ENCODE measurements at places on chromosomes 7 and 10. TPM values are rescaled to one million over a fixed set of nuclear protein-coding genes. Genes with fewer than 3 reads are reported as not detected.

DNA sequence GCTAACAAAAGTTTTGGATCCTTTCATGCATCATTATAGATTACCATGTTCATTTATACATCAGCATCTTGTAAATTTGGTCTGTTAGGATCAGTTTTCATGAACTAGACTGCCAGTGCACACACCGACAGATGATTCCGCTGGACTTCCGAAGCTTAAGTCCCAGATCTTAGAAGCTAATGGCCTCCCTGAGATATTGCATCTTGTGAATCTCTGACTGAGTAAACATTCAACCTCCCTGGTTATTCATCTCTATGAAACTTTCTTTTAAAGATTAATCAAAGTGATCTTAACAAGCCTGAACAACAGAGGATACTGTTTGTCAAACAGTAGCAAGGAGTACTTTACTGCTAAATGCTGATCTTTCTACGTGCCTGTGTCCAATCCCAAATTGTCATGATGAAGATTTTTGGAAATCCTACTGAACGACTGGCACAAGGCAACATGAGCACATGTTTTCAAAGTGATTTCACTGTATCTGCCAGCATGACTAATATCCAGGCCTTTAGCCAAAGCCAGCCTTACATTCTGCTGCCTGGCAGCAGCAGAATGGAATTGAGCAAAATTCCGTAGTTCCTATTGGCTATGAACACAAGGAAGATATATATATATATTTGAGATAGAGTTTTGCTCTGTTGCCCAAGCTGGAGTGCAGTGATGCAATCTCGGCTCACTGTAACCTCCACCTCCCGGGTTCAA is 91.3 kb upstream of the ANK3 start:
- no peaks in the 10 kb centered on the region for H3K4me1 ChIP-seq
- no peak overlapping the region for H3K4me3 ChIP-seq
- DNase-seq = peak; percentile 40
- no peak overlapping the region for H3K27ac ChIP-seq
- peaks cover 8% of the 10 kb centered on the region for H3K27me3 ChIP-seq
- H3K36me3 ChIP-seq = no peaks in the 10 kb centered on the region

- H3K4me1 ChIP-seq = peaks cover 11% of the 10 kb centered on the region
- H3K27ac ChIP-seq = no peak overlapping the region
- H3K27me3 ChIP-seq = no peaks in the 10 kb centered on the region
- no peak overlapping the region for H3K4me3 ChIP-seq
These were observed 1.8 kb downstream of the ZNF248 start for GRCh38 chr10:37855636-37856035.

DNA sequence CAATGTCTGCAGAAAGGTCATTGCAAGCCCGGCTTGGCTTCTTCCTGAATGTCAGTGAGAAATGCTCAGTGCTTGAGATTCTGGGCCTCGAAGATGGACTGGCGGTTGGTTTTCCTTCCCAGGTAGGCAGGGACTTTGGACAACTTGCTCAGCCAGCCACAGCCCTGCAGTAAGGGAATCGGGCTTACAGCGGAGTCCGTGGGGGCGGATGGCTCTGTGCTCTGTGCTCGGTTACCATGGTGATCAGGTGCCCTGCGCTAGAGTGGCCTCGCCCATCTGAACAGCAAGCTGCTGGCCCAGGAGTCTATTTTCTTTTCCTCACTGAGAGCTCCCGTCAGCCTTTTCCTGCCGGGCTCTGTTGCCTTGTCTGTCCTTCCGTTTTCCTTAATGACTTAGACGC is 77.8 kb upstream of the SH2B2 start:
- H3K27ac ChIP-seq = no peak overlapping the region
- no peaks in the 10 kb centered on the region for H3K36me3 ChIP-seq
- no peak overlapping the region for H3K4me3 ChIP-seq
- DNase-seq = no peak
- no peaks in the 10 kb centered on the region for H3K4me1 ChIP-seq

GRCh38 chr7:4815609-4816418 is 40.4 kb downstream of the AP5Z1 start:
- H3K27me3 ChIP-seq = no peaks in the 10 kb centered on the region
- no peaks in the 10 kb centered on the region for H3K36me3 ChIP-seq
- H3K4me1 ChIP-seq = no peaks in the 10 kb centered on the region
- H3K4me3 ChIP-seq = no peak overlapping the region

GRCh38 chr10:61778137-61778536 is 115.4 kb downstream of the CABCOCO1 start:
- H3K36me3 ChIP-seq = no peaks in the 10 kb centered on the region
- H3K4me3 ChIP-seq = no peak overlapping the region
- no peaks in the 10 kb centered on the region for H3K4me1 ChIP-seq
- DNase-seq = no peak
- no peaks in the 10 kb centered on the region for H3K27me3 ChIP-seq

DNA sequence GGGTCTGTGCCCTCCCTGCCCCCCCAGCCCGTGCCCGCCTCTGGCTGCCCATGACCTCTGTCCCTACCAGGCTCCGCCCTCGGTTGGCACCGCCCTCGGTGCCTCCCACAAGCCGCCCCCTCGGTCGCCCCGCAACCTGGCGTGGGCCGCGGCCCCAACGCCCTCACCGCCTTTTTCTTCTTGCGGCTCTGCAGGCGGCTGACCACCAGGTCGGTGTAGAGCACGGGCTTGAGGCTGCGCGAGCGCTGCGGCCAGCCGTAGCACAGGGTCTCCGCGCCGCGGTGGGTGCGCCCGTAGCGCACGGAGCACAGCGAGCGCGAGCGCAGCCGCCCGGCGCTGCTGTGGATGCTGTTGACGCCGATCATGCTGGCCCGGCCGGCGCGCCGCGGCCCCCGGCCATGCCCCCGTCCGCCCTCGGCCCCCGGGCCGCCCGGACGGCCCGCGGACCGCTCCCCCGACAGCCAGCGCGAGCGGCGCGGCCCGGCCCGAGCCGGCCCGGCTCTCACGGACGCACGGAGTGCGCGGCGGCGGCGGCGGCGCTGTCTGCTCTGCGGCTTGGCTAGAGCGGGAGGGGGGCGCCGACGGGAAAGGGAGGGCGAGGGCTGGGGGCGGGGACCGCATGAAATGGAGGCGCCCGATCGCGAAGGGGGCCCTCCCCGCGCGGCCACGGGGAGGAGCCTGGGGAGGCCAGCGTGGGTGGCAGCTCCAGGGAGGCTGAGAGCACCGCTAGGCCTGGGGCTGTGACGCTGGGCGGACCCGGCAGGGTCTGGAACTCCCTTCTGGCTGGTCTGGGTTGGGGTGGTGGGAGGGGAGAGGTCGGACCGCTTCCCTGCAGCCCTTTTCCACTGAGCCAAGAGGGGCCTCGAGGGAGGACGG is 9.6 kb downstream of the PSD start:
- peaks cover 53% of the 10 kb centered on the region for H3K27me3 ChIP-seq
- H3K4me1 ChIP-seq = no peaks in the 10 kb centered on the region
- H3K27ac ChIP-seq = no peak overlapping the region
- no peak for DNase-seq

- DNase-seq = no peak
- no peak overlapping the region for H3K4me3 ChIP-seq
- no peak overlapping the region for H3K27ac ChIP-seq
- peaks cover 3% of the 10 kb centered on the region for H3K27me3 ChIP-seq
These were observed 42.8 kb downstream of the WNT2 start for GRCh38 chr7:117279931-117280557.

- H3K4me1 ChIP-seq = no peaks in the 10 kb centered on the region
- peaks cover 2% of the 10 kb centered on the region for H3K27me3 ChIP-seq
- H3K36me3 ChIP-seq = no peaks in the 10 kb centered on the region
- H3K27ac ChIP-seq = no peak overlapping the region
- no peak overlapping the region for H3K4me3 ChIP-seq
- DNase-seq = no peak
These were observed 33.5 kb downstream of the GCC1 start for GRCh38 chr7:127551941-127552340.

GRCh38 chr10:110912374-110912773 is 6.6 kb downstream of the BBIP1 start:
- H3K4me1 ChIP-seq = no peaks in the 10 kb centered on the region
- no peaks in the 10 kb centered on the region for H3K27me3 ChIP-seq
- no peaks in the 10 kb centered on the region for H3K36me3 ChIP-seq
- no peak overlapping the region for H3K4me3 ChIP-seq

DNA sequence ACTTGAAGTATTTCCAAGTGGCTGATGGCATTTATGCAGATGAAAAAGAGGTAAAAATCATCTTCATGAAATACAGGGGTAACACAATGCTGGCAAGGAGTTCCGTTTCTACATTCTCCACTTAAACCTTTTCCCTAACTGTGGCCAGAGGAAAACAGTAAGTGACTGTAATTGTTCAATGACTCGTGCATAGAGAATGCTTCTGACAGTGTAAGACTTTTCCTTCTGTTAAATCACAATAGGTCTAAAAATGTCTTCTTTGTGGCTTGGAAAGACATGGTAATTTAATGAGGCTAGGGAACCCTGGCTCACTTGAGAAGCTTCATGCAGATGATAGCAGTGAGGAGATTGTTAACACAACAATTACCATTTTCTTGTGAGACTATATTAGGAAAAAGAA is 50.3 kb upstream of the RSU1 start:
- no peak overlapping the region for H3K4me3 ChIP-seq
- no peak overlapping the region for H3K27ac ChIP-seq
- no peaks in the 10 kb centered on the region for H3K4me1 ChIP-seq
- H3K27me3 ChIP-seq = no peaks in the 10 kb centered on the region
- DNase-seq = peak; percentile 33
- H3K36me3 ChIP-seq = no peaks in the 10 kb centered on the region

GRCh38 chr10:111543854-111544253 is 467.0 kb downstream of the ADRA2A start:
- no peak overlapping the region for H3K4me3 ChIP-seq
- no peaks in the 10 kb centered on the region for H3K4me1 ChIP-seq
- H3K27me3 ChIP-seq = no peaks in the 10 kb centered on the region
- no peaks in the 10 kb centered on the region for H3K36me3 ChIP-seq
- H3K27ac ChIP-seq = no peak overlapping the region

DNA sequence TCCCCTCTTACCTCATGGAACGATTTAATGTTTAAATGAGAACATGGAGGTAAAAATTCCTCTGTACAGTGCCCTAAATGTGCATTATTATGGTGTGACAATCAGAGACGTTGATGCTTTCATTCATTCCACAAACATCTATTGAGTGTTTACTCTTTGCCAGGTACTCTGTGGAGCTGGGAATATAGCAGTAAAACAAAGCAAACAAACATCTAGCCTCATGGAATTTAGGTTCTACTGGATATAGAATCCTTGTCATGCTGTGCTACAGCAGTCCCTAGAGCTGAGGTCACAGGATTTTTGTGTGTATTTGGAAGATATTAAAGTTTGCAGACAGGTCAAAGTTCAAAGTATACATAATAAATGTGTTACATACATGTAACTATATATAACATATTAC is 140.7 kb downstream of the CUBN start:
- H3K27ac ChIP-seq = no peak overlapping the region
- H3K36me3 ChIP-seq = no peaks in the 10 kb centered on the region
- no peak for DNase-seq
- H3K4me3 ChIP-seq = no peak overlapping the region

The TRDMT1 gene
- 12.3 TPM for total RNA-seq

The STAG3 gene
- 0.55 TPM for total RNA-seq

The STK31 gene
- total RNA-seq = 0.44 TPM

The GJD4 gene
- not detected for total RNA-seq

The CAPZA2 gene
- total RNA-seq = 347 TPM

The ARHGEF35 gene
- 0.82 TPM for total RNA-seq
